H9 (cell line): ENCODE measurements at places on chromosomes 4 and X.

GRCh38 chrX:122972604-122973003 lies 211.5 kb upstream of the GRIA3 start:
- no peaks in the 10 kb centered on the region for H3K27me3 ChIP-seq
- H3K36me3 ChIP-seq, result peaks cover 9% of the 10 kb centered on the region
- no peak overlapping the region for H3K4me3 ChIP-seq

DNA sequence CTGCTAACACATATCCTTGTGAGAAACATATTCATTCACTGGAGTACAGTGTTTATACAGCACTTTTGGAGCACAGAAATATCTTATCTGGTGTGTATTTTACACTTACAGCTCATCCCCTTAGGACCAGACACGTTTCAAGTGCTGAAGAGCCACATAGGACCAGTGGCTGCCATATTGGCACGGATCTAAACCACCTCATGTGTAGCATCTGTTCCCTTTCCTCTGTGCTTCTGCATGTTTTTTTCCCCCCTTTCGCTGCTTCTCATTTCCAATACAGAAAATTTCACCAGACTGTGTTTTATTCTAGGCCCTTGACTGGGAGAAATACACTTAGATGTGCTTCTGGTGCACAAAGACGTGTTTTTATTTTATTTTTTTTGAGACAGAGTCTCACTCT lies 69.7 kb upstream of the RBMX start:
- H3K4me1 ChIP-seq, result no peaks in the 10 kb centered on the region
- no peak overlapping the region for H3K4me3 ChIP-seq
- peaks cover 4% of the 10 kb centered on the region; the same call in 1 of the 3 replicates for H3K36me3 ChIP-seq
- DNase-seq, result no peak

DNA sequence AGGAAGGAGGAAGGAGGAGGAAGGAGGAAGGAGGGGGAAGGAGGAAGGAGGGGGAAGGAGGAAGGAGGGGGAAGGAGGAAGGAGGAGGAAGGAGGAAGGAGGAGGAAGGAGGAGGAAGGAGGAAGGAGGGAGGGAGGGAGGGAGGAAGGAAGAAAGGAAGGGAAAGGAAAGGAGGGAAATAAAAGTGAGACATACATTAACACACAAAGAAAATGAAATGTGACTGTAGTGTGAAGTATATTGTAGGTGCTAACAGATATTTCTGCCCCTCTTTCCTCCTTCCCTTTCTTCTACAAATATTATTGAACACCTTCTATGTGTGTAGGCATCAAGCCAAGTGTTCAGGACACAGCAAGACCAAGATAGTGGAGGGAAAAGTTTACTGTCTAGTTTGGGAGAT lies 26.4 kb upstream of the PROM1 start:
- no peak overlapping the region for H3K4me3 ChIP-seq
- no peak for DNase-seq
- H3K4me1 ChIP-seq, result no peaks in the 10 kb centered on the region

DNA sequence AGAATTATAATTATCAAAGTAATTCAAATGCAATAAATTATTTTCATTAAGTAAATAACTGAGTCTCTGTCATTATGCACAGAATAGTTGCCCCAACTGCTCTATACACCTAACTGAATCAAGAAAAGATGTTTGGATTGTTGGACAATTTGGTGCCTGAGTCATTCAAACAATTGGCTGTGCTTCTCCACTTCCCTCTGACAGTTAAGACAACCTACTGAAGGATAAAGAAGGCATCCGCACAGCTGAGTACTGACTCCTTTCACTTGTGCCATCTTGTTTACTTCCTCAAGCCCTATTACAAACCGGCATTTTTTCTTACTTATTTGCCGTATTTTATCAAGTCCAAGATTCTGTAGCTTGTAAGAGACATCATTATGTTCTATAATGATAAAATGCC lies 110.6 kb upstream of the C1QTNF7 start:
- H3K4me3 ChIP-seq, result no peak overlapping the region
- H3K27ac ChIP-seq, result no peak overlapping the region
- no peak for DNase-seq
- H3K27me3 ChIP-seq, result no peaks in the 10 kb centered on the region

DNA sequence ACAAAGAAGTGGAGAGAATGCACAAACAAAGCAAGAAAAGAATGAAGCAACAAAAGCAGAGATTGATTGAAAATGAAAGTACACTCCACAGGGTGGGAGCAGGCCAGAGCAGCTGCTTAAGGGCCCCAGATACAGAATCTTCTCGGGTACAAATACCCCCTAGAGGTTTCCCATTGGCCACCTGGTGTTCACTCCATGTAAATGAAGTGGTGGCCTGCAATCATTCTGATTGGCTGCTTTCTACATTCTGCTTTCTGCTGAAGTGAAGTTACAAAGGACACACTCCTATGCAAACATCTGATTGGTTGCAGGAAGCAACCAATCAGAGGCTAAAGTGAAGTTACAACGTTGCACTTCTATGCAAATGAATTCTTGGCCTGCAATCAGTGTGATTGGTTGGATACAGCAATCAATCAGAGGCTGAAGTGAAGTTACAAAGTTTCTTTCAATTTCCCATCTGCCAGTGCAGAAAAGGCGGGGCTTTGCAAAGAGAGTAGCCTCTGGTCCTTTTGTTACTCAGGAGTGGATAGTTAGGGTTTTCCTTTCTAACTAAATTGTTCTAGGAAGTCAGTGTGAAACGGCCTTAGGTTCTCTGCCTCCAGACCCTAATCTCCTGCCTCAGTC lies 19.0 kb upstream of the GPC4 start:
- H3K27me3 ChIP-seq, result no peaks in the 10 kb centered on the region
- no peak overlapping the region for H3K4me3 ChIP-seq
- DNase-seq, result no peak
- H3K36me3 ChIP-seq, result no peaks in the 10 kb centered on the region
- H3K4me1 ChIP-seq, result peaks cover 27% of the 10 kb centered on the region; the same call in 1 of the 2 replicates
- H3K27ac ChIP-seq, result no peak overlapping the region

DNA sequence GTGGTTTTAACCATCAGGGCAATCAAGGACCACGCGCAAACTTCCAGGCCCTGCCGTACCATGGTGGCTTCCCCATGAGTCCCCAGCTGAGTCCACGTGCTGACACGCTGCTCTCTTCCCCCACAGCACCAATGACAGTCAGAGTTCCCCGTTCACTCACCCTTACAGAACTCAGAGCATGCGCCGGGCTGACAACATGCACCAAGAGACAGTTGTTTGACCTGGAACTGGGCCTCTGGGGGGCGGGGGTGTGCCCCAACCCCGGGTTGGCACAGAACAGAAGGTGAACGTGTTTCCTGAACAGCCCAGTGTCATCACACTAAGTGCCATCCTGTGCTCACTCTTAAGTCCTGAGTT lies 29.4 kb downstream of the IRF2 start:
- H3K36me3 ChIP-seq, result peaks cover 2% of the 10 kb centered on the region; the same call in 2 of the 3 replicates
- no peak for DNase-seq
- no peaks in the 10 kb centered on the region for H3K27me3 ChIP-seq

GRCh38 chr4:153207567-153207966 lies 3.3 kb downstream of the TRIM2 start:
- DNase-seq, result peak; percentile 62
- peak overlapping the region; percentile 50 for H3K4me3 ChIP-seq
- H3K4me1 ChIP-seq, result peaks cover 19% of the 10 kb centered on the region; the same call in 1 of the 2 replicates
- no peak overlapping the region for H3K27ac ChIP-seq

- no peak overlapping the region for H3K27ac ChIP-seq
- H3K36me3 ChIP-seq, result no peaks in the 10 kb centered on the region
- no peak overlapping the region for H3K4me3 ChIP-seq
- H3K4me1 ChIP-seq, result peaks cover 10% of the 10 kb centered on the region; the same call in 1 of the 2 replicates
Observed at GRCh38 chr4:170001011-170001744, 25.0 kb downstream of the MFAP3L start.

GRCh38 chr4:130143656-130144055 lies 1047.7 kb downstream of the C4orf33 start:
- H3K4me3 ChIP-seq, result no peak overlapping the region
- no peaks in the 10 kb centered on the region for H3K36me3 ChIP-seq
- H3K27ac ChIP-seq, result no peak overlapping the region
- no peaks in the 10 kb centered on the region for H3K4me1 ChIP-seq
- DNase-seq, result no peak
- no peaks in the 10 kb centered on the region for H3K27me3 ChIP-seq

DNA sequence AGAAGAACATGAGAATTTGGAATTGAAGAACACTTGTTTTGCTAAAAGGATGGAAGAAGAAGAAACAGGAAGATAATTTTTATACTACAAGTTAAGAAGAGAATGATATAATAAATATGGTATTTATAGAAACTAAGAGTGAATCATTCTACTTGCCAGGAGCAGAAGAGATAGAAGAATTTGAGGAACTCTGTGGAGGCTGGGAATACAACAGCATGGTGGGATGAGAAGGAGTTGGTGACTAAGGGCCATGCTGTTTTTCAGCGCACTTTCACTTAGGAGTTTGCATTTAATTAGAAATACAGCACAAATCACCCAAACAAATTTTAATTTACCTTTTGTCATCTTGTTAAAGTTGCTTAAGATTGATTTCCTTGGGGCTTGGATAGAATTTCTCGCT lies 20.5 kb downstream of the HADH start:
- H3K36me3 ChIP-seq, result peaks cover 64% of the 10 kb centered on the region
- no peak overlapping the region for H3K4me3 ChIP-seq
- no peaks in the 10 kb centered on the region for H3K27me3 ChIP-seq
